ENCODE measurements at places on chromosomes 3 and 15.

- DNase-seq = no peak
These were observed 11.3 kb downstream of the CYP19A1 start for GRCh38 chr15:51327081-51327480.

DNA sequence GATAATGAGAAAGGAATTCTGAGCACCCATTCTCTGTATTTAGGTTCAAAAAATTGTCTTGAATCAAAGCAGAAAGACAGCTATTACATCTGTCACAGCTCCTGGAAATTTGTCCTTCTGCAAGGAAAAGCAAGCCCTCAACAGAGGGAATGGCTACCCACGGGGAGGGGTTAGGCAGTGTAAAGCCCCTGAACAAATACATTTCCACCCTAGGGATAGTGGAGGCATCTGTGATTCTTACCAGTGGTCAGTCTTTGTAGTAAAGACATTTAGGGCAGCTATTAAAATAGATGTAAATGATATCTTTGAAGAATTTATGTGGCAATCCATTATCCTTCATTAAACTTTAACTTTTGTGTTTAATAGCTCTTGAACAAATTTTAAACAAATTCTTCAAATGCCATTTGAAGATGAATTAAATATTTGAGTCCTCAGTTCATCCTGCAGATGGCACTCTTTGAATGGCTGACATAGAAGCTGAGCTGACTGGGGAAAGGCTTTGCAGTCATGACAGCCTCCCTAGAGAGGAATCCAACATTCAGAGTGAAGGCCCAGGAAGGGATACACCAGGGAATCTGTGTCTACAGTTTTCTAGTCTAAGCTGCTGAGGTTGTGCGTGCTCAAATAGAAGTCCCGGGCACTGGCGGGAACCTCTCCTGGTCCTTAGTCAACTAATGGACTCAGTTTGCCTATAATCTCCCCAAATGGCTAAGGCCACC is 359.7 kb upstream of the ROPN1 start:
- DNase-seq = peak; percentile 8

DNA sequence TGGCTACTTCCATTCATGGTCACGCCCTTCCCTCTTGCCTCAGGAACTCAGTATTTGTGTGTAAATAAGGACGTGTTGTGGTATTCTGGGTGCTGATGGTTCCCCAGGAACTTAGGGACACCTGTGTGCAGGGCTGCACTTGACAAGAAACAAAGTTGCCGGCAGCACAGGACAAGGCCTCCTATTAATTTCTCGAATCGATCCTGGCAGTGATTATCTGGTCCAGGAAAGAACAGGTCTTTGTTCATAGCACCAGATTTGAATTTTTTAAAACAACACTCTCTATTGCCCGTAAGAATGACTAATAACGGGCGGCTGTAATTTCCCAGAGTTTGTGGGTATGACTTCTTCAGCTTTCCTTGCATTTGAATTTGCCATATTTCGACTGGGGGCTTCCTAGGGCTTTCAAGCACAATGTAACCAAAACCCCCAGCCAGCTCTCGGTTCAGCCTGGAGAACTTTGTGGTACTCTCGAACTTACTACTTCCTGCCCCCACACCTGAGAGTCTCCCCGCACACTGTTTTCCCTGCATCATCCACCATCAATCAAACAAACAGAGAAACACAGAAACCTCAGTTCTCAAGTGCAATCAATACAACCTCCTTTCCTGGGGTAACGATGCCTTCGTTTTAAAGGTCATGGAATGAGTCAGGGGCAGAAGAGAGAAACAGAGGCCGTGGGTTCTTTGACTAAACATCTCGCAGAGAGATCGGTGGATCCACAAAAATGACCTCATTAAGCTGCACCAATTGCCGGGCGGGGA is 241.7 kb upstream of the ICE2 start:
- no peak for DNase-seq

DNA sequence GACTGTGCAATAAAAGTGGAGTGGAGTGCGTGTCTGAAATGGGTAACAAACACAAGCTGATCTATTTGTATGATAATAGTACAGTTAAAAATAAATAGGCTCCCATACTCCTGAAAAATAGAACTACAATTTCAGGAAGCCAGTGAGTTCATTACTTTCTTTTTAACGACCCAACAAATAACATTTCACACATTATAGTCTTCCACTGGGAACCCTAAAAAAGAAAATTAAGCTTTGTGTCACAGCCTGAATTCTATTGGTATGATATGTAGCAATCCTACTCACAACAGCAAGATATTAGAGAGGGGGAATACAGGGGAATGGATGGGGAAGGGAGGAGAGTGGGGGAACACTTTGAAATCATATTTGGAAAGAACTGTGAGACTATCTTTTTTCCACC is 156.9 kb upstream of the CNTN3 start:
- no peak for DNase-seq

DNA sequence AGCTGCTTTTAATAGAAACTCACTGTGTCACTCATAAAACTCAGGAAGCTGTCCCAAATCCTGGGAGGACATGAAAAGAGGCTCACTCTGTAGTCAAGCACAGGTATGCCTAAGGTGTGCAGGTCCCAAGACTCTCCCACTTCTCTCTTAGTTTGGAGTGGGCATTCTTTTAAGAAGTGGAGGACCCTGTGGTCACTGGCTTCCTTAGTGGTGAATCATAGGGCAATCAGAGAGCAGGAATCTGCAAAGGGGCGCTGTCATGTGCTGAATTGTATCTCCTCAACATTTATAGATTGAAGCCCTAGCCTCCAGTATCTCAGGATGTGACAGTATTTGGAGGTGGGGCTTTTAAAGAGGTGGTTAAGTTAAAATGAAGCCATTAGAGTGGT is 47.2 kb upstream of the ZBTB38 start:
- no peak for DNase-seq

DNA sequence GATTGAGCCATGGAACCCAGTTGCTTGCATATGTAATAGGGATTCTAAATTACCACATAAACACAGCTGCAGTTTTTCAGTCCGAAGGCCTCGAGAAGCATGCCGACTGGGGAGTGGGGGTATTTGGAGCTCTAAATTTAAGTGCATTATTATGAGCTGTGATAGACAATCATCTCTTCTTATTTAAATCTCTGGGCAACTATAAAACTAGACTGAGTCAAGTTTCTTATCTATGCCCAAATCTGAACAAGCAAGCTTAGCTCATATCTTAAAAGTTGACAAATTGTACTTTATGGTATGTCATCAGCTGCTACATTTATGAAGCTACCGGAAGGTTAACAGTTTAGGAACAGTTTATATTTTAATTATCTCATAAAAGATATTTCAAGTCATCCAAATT is 19.5 kb upstream of the THRB start:
- no peak for DNase-seq

All from endothelial cell (in vitro differentiated cells).